Large intestine (tissue), 12 donors: ENCODE measurements at places on chromosomes 4 and X.

- DNase-seq, result no peak
These were observed 259.7 kb downstream of the PPARGC1A start for GRCh38 chr4:23630110-23630509.

DNA sequence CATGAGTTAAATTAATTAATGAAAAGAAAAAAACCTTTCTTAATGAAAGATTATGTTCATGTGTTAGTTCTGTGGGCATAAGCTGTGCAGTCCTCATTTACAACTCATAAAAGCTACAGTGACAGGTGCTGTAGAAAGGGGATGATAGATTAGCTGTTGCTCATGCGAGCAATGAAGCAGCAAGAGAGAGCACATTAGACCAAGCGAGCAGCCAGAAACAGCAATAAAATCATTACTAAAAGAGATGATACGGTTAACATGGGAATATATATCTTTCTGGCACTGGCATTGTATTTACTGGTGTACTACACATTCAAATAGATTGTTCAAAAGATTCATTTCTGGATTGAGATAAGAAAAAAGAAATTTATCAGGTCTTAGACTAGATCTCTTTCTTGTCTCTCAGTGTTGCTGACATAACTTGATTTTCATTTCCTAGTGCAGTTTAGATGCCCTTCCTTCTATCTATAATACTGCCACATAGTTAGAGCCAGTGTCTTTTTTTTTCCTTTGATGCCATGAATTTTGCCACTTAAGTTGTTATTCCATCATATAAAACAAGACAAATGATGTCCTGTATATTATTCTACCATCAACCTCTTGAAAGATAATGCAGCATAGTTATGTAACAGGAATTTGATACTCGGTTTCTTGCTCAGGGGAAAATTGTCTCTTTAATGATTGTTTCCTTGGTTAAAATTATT, 164.6 kb downstream of the BANK1 start:
- no peak for DNase-seq

DNA sequence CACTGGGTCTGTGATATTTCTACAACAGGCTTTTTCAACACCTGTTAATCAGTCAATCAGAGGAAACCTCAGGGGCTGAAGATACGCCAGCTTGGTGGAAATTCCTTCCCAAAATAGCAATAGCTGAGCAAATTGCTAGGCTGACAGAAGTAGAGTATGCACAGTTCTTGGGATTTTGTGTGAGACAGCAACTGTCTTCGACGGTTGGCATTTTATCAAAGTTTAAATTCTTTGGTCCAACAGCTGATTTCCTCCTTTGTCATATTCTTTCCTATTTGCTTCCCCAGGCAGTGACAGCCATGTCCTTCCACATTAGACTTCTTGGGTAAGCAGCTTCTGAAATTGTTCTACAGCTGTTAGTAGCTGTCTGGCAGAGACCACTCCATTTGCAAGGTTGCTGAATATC, 8.0 kb upstream of the PALLD start:
- no peak for DNase-seq

DNA sequence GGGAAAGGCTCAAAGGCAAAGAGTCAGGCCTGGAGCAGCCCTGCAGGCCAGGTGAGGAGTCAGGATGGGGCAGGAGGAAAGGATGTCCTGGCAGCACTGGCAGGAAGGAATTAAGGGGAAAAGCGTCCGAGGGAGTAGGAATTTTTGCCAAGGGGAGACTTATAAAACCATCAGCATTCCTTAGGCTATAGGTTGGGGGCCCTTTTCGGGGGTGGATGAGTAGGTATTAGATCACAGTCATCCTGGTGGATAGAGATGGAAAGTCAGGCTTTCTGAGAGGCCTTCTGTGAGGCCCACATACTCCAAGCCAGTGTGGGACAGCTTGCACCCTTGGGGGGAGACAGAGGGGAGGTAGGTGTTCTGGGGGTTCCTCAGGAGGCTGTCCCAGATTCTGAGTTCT, 12.3 kb downstream of the STARD8 start:
- no peak for DNase-seq

DNA sequence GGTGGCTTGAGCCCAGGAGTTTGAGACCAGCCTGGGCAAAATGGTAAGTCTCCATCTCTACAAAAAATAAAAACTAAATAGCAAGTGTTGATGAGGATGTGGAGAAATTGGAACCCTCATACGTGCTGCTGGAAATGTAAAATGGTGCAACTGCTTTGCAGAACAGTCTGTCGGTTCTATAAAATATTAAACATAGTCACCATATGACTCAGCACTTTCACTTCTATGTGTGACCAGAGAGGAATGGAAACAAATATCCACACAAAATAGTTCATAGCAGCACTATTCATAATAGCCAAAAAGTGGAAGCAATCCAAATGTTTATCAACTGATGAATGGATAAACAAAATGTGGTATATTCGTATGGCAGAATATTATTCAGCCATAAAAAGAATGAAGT, 60.8 kb upstream of the FMR1 start:
- no peak for DNase-seq

GRCh38 chrX:129979207-129979920, 3.1 kb upstream of the BCORL1 start:
- no peak for DNase-seq

DNA sequence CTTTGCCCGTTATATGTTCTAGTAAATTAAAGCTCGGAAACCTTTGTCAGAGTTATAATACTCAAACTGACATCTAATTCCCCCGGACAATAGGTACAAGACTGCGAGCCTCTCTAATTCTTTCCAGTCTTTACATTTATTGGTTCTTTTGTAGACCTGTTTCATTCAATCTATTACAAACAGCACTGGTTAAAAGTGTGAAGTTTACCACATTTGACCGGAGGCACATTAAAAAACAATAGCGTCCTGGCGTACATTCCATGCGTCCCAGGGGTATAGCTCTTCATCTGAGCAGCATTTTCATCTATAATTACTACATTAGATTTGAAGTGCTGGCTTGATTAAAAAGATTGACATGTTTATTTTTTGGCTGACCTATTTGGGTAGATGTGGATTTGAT, 49.9 kb upstream of the TENM3 start:
- DNase-seq, result no peak

- no peak for DNase-seq
These were observed 209.0 kb downstream of the IDS start for GRCh38 chrX:149296092-149296491.

DNA sequence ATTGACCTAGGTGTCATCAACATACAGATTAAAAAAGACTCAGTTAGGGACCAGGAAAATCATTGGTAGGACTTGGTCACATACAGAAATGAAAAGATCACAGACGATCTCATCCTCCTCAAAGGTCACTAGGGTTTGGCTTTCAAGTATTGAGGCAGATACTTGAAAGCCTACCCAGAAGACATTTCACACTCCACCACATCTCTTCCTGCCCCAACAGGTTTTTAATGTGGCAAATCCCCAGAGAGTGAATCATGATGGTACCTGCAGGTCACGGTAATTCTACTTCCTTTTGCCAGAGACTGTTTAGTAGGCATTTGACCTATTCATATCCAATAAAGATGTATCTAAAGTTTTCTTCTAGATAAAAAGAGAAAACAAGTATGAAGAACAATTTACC, 44.1 kb downstream of the INPP4B start:
- DNase-seq, result no peak

DNA sequence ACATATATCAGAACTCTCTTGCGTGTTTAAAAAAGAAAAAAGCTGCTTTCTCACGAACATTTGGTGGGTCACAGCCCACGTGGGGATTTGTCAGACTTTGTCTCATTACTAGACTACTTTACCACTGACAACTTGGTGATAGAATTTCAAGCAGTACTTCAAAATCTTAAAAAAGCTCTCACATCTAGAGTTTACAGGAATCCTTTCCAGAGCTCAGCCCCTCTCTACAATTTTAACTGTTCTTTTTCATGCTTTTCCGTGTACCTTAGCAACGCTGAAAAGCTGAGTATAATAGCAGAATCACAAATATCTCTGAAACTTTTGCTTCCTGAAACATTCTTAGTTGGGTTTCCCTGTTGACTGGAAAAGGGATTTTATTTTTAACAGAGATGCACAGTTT, 50.2 kb downstream of the SMAD1 start:
- DNase-seq, result no peak

DNA sequence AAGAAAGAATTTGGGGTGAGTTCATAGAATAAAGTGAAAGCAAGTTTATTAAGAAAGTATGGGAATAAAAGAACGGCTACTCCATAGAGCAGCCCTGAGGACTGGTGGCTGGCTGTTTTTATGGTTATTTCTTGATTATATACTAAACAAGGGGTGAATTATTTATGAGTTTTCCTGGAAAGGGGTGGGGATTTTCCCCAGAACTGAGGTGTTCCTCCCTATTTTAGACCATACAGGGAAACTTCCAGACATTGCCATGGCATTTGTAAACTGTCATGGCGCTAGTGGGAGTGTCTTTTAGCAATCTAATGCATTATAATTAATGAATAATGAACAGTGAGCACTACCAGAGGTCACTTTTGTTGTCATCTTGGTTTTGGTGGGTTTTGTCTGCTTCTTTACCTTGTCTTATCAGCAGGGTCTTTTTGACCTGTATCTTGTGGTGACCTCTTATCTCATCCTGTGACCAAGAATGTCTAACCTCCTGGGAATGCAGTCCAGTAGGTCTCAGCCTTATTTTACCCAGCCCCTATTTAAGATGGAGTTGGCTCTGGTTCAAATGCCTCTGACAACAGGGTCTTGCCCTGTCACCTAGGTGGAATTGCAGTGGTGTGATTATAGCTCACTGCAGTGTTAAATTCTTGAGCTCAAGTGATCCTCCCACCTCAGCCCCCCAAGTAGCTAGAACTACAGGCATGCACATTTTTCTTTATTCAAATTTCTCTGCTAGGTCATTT, 27.1 kb downstream of the RAPGEF2 start:
- DNase-seq, result no peak

GRCh38 chr4:29560452-29560851, 1159.7 kb upstream of the PCDH7 start:
- DNase-seq, result no peak

DNA sequence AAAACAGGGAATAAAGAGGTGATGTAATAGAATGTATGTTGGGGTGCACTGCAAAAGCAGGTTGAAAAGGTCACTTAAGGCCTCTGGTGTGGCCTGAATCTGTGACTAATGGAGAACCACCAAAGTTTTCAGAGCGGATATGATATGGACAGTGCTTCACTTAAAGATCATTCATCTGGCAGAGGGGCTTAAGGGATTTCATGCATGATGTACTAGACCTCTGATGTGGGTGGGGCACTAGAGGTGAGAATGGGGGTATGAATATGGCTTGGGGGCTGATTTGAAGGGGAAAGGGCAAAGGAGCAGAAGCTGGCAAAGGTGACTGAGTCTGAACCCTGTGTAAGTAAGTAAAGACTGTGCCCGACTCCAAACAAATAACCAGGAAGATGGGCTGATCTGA, 62.4 kb upstream of the MCF2 start:
- no peak for DNase-seq

DNA sequence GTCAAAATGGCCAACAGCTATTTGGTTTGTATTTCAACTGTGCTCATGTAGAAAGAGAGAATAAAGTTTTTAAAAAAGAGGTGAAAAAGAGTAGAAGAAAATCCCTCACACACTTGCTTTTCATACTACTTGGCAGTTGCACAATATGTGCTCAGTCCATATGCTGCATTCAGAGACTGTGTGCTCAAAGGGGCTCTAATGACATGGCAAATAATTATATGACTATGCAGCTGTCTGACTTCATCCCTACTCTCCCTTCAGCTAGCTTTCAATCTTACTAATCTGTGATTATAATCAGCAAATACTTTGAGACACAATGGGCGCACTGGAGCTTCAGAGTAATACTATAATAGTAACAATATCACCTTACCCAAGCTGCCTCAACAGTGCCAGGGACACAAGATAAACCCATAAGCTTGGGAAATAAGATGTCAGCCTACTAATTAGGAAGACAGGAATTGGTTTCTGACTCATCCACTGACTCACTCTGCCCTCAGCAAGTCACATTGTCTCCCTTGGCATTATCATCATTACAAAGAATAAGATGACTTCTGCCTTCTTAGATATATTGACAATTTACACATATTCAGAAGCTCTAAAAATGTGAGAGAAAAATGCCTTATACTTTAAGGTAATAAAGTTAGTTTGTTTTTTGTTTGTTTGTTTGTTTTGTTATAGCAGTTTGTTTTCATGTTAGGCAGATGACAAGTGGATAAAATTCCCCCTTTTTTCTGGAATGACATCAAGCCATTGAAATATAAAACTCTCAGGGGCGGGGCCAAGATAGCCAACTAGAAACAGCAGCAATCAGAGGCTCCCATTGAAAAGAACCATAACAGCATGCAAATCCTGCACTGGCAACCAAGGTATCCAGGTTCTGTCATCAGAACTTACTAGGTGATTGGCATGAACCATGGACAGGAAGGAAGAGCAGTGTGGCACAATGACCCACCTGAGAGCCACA, 311.6 kb downstream of the FAM133A start:
- no peak for DNase-seq

- no peak for DNase-seq
These were observed 1738.8 kb upstream of the IGFBP7 start for GRCh38 chr4:58849026-58849425.

DNA sequence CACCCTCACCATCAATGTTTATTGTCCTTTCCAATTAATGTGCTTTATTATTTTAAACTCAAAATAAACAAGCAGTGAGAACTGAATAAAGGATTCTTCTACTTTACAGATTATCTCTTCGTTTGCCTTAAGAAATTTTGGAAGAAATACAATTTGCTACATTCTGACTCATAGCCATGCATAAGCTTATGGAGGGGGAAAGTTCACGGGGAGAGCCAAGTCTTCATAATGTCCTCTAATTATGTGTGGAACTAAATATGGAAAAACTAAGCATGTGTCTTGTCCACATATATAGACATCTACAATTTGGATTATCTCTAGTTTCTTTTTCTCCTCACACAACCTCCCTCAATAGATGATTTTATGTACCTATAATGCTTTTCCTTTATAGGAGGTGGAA, 17.5 kb downstream of the CXCL13 start:
- DNase-seq, result no peak

- no peak for DNase-seq
These were observed 41.1 kb downstream of the THOC2 start for GRCh38 chrX:123691776-123692175.

GRCh38 chr4:120769227-120769626, 153.3 kb downstream of the PRDM5 start:
- DNase-seq, result no peak

DNA sequence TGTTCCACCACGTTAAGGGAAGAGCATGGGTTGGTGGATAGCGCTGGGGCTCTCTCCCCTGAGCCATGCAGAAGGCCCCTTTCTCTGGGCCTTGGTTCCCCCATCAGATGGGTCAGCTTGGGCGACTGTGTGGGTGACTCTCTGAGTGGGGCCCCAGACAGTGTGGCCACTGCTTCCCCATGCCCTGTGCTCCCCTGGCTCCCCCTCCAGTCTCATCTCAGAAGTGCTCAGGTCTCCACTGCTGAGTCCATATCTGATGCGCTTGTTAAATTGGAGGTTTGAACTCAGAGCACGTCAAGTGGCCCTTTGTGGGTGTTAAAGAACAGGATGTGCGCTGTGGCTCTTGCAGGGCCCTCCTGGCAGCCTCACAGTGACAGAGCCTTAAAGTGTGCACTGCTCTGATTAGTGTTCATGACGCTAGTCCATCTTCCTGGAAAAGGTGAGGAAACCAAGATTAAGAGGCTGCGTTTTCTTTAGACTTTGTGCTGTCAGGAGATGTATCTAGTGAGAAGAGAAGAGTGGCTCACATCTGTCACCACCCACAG, 59.8 kb downstream of the NELFA start:
- DNase-seq, result no peak
